Stimulated activated naive CD4-positive, alpha-beta T cell (primary cell): ENCODE measurements at places on chromosomes 12 and 14.

DNA sequence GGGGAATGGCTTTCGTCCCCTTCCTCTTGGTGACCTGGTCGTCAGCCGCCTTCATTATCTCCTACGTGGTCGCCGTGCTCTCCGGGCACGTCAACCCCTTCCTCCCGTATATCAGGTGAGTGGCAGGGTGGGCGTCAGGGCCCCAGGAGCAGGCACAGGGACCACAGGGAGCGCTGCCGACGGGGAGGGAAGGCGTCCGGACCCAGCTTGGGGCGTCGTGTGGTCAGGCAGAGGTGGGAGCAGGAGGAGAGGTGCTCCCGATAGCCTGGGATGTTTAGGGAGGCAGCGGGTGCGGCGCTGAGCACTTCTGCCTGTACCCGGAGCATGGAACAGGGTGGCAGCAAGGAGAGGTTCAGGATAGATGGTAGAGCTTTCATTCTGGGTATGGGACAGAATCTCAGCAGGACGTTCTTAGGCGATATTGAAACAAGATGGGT lies 444 bp downstream of the DRAM1 start:
- no peak for DNase-seq

- no peak for DNase-seq
These were observed 126.3 kb upstream of the RTL1 start for GRCh38 chr14:101029668-101030290.

DNA sequence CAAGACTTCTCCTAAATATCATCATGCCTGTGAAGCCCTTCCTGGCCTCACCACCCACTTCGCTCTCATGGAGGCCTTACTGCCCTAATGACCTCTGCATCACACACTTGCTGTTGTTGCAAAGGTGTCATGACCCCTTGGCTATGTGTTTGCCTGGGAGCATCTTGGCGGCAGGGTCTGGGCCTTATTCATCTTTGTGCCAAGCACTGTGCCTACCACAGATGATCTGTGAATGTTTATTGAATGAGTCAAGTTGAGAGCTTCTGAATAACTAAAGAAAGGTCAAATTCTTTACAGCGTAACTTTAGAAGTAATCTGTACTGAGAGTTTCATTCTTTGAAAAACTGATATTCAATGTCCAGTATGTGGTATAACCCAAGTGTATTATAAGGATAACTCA lies 113.3 kb downstream of the TTC8 start:
- no peak for DNase-seq

- DNase-seq, result no peak
These were observed 147.6 kb downstream of the CHST11 start for GRCh38 chr12:104604070-104604994.

GRCh38 chr12:131108177-131108955 lies 154.7 kb downstream of the ADGRD1 start:
- no peak for DNase-seq

GRCh38 chr14:38755036-38755435 lies 348.0 kb downstream of the SEC23A start:
- DNase-seq, result no peak

DNA sequence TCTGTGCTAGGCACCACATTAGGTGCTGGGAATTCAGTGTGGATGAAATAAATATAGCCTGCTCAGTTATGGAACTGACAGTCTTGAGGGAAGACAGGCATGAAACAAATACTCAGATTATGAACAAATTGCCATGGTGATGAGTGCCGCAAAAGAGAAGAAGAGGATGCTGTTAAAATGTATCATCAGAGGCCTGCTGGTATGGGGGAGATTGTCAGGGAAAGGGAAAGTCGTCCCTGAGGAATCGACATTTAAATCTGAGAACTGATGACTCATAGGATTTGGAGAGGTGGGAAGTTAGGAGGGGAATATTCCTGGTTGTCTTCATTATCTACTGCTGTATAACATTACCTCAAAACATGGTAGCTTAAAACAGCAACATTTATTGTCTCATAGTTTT lies 42.0 kb downstream of the PPP1R36 start:
- DNase-seq, result no peak

DNA sequence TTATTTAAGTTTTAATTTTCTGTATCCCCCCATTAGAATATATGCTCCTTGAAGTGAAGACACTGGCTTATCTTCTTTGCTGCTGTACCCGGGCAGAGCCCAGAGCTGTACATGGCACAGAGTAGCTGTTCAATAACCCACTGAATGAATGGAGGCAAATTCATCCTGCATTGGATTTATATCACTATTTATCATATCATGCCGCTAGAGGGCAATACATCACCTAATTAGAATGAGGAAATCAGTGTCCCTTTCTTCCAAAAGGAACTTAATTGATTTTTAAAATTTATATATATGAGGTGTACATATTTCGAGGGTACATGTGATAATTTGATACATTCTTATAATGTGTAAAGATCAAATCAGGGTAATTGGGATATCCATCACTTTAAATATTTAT lies 89.2 kb upstream of the TMEM260 start:
- no peak for DNase-seq

- no peak for DNase-seq
These were observed 2.6 kb upstream of the LGMN start for GRCh38 chr14:92750994-92751400.

- DNase-seq, result no peak
These were observed 3.5 kb upstream of the ANKRD52 start for GRCh38 chr12:56261503-56262232.

DNA sequence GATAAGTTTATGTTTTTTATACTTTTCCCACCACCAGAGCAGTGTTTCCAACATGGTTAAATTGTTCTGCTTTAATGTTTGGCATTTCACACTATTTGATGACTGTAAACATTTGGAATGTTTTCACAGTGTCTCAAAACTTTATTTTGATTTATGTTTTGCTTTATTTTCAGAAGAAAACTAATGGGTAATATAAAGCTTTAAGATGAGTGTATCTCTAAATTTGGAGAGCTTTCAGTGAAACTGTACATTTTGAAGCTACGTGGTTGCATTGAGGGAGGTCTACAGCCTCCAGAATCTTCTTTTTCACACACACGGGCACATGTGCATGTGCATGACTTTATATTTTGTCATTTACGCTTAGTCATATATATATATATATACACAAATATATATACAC lies 10.7 kb downstream of the BICD1 start:
- DNase-seq, result no peak

- DNase-seq, result no peak
These were observed 686.7 kb upstream of the TBX3 start for GRCh38 chr12:115370650-115371049.

GRCh38 chr12:109302770-109303169 lies 6.3 kb downstream of the FOXN4 start:
- DNase-seq, result no peak

DNA sequence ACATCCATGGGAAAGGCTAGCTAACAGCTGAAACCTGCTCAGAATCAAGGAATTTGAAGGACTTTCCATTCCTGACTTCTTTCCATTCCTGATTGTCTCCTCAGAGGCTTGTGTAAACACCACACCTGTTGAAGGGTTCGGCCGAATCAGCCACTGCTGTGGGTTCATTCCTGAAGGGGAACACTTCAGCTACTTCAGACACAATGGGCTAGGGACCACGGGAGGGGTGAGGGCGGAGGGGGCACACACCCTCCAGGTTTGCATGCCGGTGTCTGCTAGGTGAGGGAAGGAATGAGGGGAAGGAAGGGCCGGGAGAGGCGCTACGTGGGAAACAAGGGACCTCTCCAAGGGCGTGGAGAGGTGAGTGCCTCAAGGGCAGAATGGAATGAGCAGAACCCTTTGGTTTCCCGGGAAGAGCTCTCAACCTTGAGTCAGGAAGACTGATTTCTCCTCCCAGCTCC lies 1.3 kb downstream of the GPRC5A start:
- no peak for DNase-seq

- no peak for DNase-seq
These were observed 26.3 kb upstream of the ANO2 start for GRCh38 chr12:5971194-5971850.

- DNase-seq, result no peak
These were observed 34.2 kb upstream of the PLEKHA5 start for GRCh38 chr12:19095331-19095730.

DNA sequence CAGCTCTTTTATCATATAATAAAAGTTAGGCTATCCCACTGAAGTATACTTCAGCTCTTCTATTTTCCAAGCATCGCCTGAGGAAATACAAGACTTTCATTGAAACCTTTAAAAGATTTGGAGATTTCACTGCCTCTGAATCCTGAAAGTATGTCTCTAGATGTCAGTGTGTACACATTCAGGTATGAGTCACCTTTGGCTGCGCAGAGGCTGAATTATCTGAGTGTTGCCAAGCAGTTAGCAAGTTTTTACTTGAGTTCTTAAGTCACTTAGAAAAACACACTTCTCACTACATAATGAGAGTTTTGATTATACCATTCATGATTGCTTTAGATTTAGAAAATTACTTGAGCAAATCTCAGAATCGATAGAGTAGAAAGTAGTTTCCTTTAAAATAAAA lies 210.3 kb downstream of the TMTC2 start:
- no peak for DNase-seq

DNA sequence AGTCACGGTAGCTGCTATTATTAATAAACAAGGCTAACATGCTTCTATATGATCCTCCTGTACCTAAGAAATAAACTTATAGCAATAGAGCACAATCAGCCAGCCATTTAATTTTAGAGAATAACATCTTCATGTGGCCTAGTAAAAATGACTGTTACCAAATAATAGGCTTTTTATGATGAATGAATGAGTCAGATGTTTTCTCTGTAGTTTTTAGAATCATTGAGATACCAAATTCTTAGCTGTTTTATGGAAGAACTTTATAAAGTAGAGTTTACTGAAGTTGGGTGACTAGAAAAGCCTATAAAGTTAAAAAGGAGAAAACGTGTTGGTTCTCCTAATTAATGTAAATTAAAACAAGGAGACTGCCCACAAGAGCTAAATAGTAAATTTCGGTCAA lies 40.7 kb downstream of the WNK1 start:
- DNase-seq, result no peak

- peak; percentile 63 for DNase-seq
These were observed 225.1 kb upstream of the CRY1 start for GRCh38 chr12:107318556-107318805.

- no peak for DNase-seq
These were observed 120.9 kb downstream of the TMEM132C start for GRCh38 chr12:128387811-128388422.

GRCh38 chr14:69895109-69895508 lies 15.9 kb downstream of the SMOC1 start:
- no peak for DNase-seq

- DNase-seq, result no peak
These were observed 96.4 kb upstream of the SOX5 start for GRCh38 chr12:24045816-24046257.

DNA sequence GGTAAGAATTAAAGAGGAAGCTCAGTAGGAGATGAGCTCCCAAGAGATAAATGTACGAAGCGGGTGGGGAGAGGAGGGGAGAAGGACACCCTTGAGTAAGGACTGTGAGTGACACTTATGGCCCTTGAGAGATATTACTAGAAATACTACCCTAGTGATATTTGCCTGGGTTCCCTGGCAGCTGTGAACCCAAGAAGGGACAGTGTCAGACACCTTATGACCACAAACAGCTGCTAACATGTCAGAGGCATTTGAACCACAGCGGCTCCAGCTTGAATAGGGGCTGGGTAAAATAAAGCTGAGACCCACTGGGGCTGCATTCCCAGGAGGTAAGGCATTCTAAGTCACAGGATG lies 19.6 kb upstream of the SLC6A12 start:
- no peak for DNase-seq

- no peak for DNase-seq
These were observed 76.8 kb upstream of the LHX5 start for GRCh38 chr12:113548467-113548866.
